ENCODE measurements at places on chromosomes 1 and 21.

GRCh38 chr1:209597499-209597898, 14.0 kb downstream of the CAMK1G start:
- no peak for DNase-seq

DNA sequence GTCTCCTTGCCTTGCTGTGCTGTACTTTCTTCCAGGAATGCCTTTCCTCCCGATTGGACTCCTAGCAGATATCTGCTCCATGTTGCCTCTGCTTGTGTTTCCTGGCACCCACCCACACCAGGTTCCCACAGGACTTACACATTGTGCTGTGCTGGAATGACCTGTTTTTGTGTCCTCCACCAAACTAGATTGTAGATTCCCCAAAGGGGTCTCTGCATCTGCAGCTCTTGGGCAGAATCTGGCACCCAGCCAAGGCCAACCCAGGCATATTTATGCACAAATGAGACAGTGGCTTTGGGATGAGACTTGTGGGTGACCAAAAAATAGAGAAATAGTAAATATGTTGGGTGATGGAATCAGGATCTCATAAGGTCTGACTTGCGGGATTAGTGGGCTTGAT, 278.2 kb downstream of the RRAGC start:
- DNase-seq, result no peak

DNA sequence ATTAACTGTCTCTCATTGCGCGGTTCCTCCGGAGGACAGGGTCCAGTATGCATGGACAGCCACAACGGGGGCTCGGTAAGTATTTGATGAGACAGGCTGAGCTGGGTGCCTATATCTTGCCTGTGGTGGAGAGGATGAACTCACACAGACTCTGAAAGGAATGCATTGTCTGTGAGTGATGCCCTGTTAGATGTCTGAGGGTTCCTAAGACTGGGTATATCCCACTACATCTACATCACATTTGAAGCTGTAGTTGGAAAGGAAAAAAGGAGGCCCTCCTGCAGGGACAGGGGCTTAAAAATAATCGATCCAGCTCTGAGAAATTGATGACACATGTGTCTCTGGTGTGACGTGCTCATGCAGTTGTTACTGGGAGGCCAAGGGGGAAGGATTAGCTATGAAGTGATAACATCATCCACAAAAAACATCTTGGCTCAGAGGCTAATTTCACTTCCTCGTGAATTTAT, 1.9 kb downstream of the ADARB1 start:
- peak; percentile 62 for DNase-seq

DNA sequence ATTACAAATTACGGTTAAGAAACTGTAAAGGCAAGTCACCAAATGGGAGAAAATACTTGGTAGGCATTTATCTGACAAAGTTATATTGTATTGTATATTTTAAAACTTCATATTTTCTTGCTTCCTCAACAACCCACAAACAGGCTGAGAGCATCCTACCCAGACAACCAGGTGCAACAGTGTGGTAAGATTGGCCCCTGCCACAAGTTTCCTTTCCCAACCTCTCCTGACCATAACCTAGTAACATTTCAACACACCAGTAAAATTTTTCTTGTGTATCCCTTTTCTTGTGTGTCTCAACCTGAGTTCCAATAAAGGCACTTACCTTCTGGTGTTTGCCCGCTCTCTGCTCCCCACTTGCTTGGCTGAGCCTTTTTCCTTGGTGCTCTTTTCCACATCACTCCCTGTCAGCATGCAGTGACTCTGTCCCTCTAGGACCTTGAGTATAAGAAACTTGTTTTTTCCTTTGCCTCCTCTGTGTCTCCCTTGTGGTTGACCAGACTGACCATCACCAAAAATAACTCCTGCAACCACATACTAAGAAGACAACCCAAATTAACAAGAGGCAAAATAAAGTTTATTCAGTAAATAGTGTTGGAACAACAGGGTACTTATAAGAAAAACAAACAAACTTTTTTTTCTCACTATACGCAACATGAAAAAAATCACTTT, 40.9 kb downstream of the FCRL3 start:
- no peak for DNase-seq

DNA sequence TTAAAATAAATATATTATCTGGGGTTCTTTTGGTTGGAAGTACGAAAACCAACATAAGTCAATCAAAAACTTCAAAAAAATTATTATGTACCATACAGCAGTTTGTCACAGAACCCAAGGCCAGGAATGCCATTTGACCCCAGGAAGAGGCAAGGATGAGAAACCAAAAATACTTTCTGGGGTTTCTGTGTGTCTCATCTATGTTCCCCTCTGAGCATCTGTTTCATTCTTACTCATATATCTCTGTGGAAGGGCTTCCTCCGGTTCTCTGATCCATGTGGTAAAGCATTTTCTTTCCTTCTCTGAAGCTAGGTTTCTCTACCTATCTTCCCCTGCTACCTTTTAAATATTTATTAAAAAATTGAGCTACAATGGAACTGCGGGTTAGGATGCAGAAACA, 9.8 kb upstream of the FCRL1 start:
- no peak for DNase-seq

DNA sequence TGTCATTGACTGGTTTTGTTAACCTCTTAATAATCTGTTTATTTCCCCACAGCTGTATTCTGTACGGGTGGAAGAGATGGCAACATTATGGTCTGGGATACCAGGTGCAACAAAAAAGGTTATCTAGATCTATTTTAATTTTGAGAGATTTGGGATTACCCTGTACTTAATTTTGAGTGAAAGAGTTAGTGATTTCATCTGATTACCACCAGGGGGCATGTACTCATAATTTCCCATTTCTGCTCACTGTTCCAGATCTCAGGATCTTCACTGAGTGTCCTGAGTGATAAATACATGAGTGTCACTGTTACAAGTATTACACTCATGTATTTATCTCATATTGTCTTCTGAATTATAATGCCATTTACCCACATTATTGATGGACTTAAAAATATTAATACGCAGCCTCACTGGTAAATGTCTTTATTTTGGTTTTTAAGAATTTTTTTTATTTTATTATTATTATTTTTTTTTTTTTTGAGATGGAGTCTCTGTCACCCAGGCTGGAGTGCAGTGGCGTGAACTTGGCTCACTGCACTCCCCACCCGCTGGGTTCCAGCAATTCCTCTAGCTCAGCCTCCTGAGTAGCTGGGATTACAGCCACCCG, 27.4 kb downstream of the DTL start:
- peak; percentile 31 for DNase-seq

GRCh38 chr1:198276241-198276640, 119.4 kb downstream of the NEK7 start:
- no peak for DNase-seq

DNA sequence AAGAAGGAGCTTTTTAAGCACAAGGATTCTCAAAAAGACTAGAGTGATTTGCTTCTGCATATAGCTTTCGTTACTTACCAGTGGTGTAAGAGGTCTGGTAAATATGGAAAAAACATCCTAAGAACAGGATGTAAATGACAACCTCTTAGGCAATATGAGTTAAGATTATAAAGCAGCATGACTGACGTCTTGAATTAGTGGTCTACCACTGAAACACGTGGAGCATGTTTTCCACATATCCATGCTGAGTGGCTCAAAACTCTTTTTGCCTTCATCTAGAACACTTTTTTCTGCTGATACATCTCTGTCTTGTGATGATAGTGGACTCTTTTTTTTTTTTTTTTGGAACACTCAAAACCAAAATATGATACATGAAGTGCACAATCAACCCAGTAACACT, 44.6 kb downstream of the RCAN1 start:
- DNase-seq, result no peak

GRCh38 chr1:180652792-180653191, 21.0 kb downstream of the XPR1 start:
- no peak for DNase-seq
